ENCODE measurements at places on chromosomes 6 and 20.

- DNase-seq, result no peak
These were observed 24.1 kb downstream of the BFSP1 start for GRCh38 chr20:17507032-17507431.

GRCh38 chr6:126433927-126434326 is 94.0 kb downstream of the CENPW start:
- no peak for DNase-seq

DNA sequence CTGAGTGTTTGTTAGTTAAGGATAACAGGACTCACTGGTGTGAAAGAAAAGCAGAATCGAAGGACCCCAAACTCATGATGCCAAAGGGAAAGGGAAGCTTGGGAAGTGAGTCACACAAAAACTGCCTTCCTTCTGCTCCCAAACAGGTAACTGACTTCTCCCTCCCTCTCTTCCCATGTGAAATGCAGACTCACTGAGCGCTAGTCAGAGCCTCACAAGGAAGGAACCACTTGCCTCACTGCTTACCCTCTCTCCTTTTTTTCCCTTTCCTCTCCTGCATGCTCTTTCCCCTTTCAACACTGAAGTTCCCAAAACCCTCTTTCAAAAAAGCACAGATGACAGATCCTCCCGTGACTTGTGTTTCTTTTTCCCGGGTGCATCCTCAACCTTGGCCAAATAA is 56.4 kb downstream of the LYRM4 start:
- peak; percentile 17 for DNase-seq

- DNase-seq, result peak; percentile 94
These were observed 93.1 kb downstream of the PRND start for GRCh38 chr20:4814696-4815252.

DNA sequence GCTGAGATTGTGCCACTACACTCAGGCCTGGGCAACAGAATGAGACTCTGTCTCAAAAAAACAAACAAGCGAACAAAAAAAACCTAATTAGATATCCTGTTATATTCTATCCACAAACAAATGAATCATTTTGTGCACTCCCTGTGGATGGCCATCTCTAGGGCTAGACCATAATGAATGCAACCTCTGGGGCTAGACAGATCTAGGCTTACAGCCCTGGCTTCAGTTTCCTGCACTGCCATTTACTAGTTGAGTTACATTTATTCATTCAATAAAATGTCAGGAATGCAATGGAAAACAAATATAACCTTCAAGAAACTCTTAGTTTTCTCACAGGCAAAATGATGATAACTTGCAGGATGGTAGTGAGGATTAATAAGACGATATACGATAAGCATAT is 6.6 kb upstream of the RNF8 start:
- DNase-seq, result no peak

DNA sequence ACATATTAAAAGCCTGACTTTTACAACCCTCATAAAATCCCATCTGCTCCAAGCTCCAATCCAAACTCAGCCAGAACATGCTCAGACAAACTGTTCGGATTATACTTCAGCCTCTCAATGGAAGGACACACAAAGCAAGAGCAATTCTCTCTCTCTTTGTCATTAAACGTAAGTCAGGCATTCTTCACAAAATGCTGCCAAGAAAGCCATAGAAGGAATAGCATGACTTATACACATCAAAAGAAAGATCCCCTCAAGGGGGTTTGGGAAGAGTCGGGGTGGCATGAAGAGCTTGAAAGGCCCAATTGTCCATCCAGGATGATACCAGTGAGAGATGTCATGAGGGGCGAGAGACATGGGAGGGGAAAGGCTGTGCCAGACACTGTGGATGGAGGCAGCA is 268.9 kb downstream of the PREX1 start:
- no peak for DNase-seq

DNA sequence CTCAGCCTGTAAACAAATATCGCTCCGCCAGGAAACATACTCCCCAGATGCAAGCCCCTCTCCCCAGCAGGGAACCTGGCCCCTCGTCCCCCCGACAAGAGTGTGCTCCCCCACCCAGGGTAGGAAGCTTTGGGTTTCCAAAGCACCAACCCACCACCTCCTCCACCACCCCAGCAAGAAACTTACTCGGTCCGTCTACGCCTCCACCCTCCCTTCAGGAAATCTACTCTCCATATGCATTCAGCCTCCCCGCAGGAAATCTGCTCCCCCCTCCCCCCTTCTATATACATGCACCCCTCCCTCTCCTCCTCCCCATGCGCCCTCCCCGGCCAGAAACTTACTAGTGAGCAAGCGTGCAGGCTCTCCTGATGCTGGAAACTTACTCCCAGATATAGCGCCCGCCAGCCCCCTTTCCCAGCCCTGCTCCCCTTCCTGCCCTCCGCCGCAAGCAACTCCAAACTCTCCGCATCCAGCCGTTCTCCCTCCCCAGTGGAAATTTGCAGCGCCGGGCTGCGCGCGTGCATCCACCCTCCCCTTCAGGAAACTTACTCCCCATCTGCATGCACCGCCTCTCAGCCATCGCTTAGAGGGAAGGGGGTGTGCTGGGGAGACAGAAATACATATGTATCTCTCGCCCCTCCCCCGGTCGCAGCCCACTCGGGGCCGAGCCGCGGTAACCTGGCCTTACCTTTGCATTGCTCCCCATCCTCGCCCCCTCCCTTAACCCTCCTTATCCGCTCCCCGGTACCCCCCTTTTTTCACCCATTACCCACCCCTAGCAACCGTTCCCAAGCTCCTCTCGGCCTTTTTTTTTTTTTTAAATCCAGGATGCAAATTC is at the start of gene TRERF1:
TRERF1 (minus strand) TSS at position 594 of the 838 bp plus-strand sequence. CDS start 182,336 bp downstream, outside the sequence.
- DNase-seq, result peak; percentile 77

- peak; percentile 41 for DNase-seq
These were observed 37.8 kb downstream of the HFE start for GRCh38 chr6:26124781-26125685.

- no peak for DNase-seq
These were observed 1.7 kb downstream of the OPRL1 start for GRCh38 chr20:64081624-64081964.

- peak; percentile 29 for DNase-seq
These were observed 103.0 kb downstream of the ADTRP start for GRCh38 chr6:11675601-11676000.

GRCh38 chr20:20201124-20201523 is 148.8 kb downstream of the CFAP61 start:
- peak; percentile 66 for DNase-seq

GRCh38 chr6:63537201-63537958 is 34.9 kb upstream of the LOC128125822 start:
- DNase-seq, result no peak

GRCh38 chr20:19706463-19706862 is 51.6 kb upstream of the RIN2 start:
- DNase-seq, result peak; percentile 70

DNA sequence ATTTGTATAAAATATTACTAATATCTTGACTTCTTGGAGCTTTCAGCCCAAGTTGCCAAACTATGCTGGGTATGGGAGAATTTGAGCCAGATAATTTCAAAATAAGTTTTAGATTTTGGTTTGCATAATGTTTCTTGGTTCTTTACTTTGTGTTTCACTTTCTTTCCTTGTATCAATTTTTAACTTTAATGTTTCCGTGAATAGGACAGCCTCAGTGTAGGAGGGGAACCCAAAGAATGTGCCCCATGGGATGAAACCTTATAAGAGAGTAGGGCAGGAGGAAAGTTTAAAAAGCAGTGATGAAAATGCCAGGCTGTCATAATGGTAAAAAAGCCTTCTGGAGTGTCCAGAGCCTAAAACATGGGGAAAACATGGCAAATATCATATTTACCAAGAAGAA is 252.4 kb upstream of the IRAK1BP1 start:
- no peak for DNase-seq

DNA sequence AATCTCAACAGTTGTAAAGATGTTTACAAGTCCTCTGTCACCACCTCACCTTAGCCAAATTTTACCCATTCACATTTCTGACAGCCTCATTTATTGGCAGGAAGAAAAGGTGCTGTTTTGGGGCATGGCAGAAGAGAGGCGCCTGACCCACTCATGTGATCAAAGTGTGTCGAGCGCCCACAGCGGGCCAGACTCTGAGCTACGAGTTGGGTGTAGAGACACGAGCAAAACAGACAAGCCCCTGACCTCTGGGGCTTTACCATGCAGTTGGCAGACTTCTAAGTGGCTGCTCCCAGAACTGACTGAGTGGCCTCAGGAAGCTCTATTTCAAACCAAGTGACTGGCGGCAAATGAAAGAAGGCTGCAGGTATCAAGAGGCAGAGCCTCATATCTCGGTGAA is 167.0 kb downstream of the SOBP start:
- no peak for DNase-seq

- DNase-seq, result no peak
These were observed 849 bp downstream of the GSTA4 start for GRCh38 chr6:52994031-52994838.

DNA sequence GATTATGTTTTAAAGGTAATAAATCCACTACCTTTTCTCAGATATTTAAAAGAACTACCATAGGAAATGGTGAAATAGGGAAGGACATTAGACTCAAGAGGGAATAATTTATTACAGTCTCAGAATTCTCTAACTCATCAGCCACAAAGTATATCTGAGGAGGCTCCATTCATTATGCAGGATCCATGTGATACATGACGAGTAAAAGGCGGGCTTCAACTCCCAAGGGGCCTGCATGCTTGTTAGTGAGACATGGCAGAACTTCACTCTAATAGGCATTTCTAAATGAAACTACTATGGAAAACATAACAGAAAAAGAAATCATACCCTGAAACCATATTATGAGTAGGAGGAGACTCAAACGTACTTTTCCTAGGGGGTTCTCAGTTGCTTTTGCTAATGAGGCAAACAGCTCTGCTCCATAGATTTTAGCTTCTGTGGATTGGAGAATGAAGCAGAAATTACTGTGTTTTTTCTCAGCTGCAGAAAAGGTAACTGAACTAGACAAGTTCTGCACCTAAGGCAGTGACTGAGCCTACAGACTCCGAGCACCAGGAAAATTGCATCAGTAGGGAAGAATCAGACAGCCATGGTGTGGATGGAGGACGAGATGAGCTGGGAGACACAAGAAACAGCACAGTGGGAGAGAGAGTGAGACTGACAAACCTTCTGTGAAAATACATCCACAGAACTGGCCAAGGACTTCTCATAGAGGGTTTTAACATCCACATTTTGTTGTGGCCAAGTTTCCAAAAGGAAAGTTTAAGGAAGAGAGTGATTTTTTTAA is 254.6 kb upstream of the PRDM1 start:
- DNase-seq, result no peak

- DNase-seq, result no peak
These were observed 11.0 kb downstream of the DCBLD1 start for GRCh38 chr6:117493470-117493869.

GRCh38 chr20:47124181-47124717 is 229.6 kb downstream of the EYA2 start:
- peak; percentile 82 for DNase-seq

GRCh38 chr6:138945354-138945753 is 42.7 kb downstream of the REPS1 start:
- DNase-seq, result no peak

- DNase-seq, result peak; percentile 100
These were observed at the start of gene EFHC1 for GRCh38 chr6:52419809-52420667. EFHC1 (plus strand) TSS chr6:52420342; CDS start chr6:52420411, 69 bp downstream.

DNA sequence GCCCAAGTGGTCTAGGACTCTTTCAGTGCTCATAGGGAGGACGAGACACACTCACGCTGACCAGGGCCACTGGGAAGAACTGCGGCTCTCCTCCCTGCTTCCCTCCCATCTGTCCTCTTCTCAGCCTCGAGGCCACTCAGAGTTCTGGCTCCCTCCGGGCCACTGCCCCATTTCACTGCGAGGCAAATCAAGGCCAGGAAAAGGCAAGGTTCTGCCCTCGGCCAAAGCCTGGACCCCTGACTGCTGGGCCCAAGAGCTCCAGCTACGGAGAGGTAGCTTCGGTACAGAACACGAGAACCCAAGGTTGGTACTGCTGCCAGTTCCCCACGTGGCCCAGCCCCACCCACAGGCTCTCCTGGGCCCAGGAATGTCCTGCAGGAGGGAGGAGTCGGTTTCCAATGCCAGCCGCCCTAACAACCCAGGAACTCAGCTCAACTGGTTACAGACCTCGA is 14.7 kb downstream of the PI16 start:
- DNase-seq, result no peak

Data from suppressor macrophage (primary cell).